ENCODE measurements at places on chromosomes 13 and 19.

GRCh38 chr19:29389495-29389894, 136.3 kb upstream of the VSTM2B start:
- DNase-seq: no peak

GRCh38 chr13:57018915-57019314, 121.8 kb upstream of the PRR20A start:
- DNase-seq: no peak

DNA sequence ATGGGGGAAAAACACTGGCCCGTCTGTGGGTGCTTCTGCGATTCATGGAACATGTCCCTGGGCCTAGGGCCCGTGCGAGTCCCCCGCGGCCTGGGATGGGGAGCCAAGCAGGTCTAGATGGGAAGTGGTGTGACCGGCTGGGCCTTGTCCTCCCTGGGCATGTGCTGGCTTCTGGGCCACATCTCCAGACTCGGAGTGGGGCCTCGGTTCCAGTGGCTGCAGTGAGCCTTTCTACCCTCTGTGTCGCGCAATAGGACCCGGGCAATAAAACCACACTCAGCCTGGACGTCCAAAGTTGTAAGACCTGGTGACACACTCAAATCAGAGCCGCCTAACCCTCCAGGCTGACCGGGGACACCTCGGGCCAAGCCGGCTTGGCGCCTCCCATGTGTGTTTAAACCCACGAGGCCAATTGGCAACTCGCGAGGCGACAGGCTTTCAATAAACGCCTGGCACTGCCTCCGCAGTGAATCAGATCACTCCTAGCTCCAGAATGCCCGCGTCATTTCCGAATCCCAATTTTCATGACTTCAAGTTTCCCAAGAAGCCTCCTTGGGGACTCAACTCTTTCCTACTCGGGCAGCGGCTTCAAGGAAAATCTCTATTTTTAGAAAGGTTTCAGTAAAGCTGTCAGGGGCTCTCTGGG, 57.3 kb downstream of the KLF2 start:
- no peak for DNase-seq

DNA sequence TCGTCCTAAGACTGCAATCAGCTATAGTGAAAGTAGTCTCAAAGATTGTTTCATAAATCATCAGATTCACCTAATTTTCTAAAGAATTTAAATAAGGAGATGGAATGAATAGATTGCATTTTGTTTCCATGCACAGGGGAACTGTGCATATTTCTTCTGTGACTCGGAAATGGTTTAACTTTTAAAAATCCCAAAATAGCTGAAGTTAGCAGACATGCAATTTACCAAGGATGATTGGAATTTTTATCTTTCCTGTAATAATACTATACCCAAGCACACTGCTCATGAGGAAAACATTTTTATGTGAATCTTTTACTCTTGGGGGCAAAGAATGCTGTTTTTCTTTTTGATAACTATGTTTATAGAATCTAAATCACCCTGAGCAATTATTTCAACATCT, 15.0 kb upstream of the LMO7 start:
- DNase-seq: no peak

DNA sequence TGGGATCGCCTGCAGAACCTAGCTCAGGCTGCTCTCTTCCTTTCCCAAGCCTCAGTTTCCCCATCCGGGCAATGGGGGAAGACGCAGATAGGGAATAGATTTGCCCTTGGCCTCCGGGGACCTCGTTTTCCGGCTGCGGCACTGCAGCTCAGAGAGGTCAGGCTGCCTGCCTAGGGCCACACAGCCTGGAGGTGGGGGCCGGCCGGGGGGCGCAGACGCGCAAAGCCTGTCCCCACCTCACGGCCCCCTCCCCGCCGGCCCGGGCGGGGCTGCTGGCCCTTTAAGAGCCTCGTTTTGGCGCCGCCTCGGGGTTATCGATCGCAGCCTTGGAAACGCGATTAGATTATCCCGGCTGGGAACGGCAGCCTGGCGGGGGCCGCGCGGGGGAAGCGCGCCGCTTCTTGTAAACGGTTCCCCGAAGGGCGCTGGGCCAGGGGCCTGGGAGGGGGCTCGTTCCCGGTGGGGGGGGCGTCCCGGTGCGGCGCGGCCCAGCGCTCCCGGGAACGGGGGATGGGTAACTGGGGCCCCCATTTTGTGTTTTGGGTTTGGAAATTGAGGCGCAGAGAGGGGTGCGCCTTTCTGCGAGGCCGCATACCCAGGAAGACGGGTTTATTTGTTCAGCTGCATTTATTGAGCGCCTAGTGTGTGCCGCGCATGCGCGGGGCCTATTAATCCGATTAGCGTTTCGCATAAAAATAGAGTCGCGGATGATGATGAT, 23.4 kb upstream of the TCF3 start:
- DNase-seq: no peak

DNA sequence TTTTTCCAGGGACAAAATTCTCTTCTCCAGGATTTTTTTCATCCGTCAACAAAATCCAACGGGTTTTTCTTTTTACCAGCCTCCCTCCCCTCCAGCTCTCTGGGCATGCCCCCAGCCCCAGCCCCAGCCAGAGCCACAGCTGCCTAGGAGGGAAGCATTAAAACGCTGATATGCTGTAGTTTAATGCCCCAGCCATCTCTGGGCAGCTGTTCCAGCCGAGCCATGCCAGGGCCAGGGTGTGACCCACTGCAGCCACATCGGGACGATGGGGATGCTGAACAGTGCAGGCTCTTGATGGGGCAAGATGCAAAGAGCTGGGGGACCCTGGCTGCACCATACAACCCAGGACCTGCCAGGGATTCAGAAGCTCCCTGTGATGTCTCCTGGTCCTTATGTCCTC, 32.1 kb downstream of the TSHZ3 start:
- no peak for DNase-seq

GRCh38 chr19:16611121-16611520, 16.9 kb downstream of the MED26 start:
- DNase-seq: no peak

Data from NCI-H1694 (cell line).